ENCODE measurements at places on chromosomes 13 and 19. TPM values are rescaled to one million over a fixed set of nuclear protein-coding genes. Genes with fewer than 3 reads are reported as not detected.
A peak's percentile ranks its signal among the peaks of the same experiment; 100 is the strongest.

GRCh38 chr19:29965492-29965891 is 23.5 kb downstream of the URI1 start:
- H3K4me1 ChIP-seq, result peaks cover 77% of the 10 kb centered on the region
- peak overlapping the region; percentile 79 for H3K4me3 ChIP-seq
- no peaks in the 10 kb centered on the region for H3K27me3 ChIP-seq
- peak; percentile 59 for DNase-seq

Gene STOML3
- total RNA-seq, result not detected

GRCh38 chr13:19961924-19962323 is 3.4 kb downstream of the ZMYM2 start:
- no peak overlapping the region for H3K27ac ChIP-seq
- H3K4me1 ChIP-seq, result peaks cover 22% of the 10 kb centered on the region
- no peaks in the 10 kb centered on the region for H3K27me3 ChIP-seq
- H3K36me3 ChIP-seq, result 0 out of 2 replicates have a peak, but pooled peaks cover 6% of the 10 kb centered on the region
- no peak for DNase-seq

Gene RGCC
- 0.20 TPM for total RNA-seq

Gene TRPC4
- 15.5 TPM for total RNA-seq
